ENCODE measurements at places on chromosomes 3 and 15. TPM values are rescaled to one million over a fixed set of nuclear protein-coding genes. Genes with fewer than 3 reads are reported as not detected.

Gene ANO10
- total RNA-seq: 25.3 TPM

Gene DNAJC19
- 13.6 TPM for total RNA-seq

Gene TGM4
- total RNA-seq: 0.33 TPM

Gene SNX4
- total RNA-seq: 23.1 TPM

Gene LRRC31
- total RNA-seq: not detected

Gene SCN5A
- not detected for total RNA-seq

Gene ROPN1
- not detected for total RNA-seq

Measured in airway epithelial cell (primary cell).